Colonic mucosa (tissue), 4 donors: ENCODE measurements at places on chromosomes 16 and 17.

DNA sequence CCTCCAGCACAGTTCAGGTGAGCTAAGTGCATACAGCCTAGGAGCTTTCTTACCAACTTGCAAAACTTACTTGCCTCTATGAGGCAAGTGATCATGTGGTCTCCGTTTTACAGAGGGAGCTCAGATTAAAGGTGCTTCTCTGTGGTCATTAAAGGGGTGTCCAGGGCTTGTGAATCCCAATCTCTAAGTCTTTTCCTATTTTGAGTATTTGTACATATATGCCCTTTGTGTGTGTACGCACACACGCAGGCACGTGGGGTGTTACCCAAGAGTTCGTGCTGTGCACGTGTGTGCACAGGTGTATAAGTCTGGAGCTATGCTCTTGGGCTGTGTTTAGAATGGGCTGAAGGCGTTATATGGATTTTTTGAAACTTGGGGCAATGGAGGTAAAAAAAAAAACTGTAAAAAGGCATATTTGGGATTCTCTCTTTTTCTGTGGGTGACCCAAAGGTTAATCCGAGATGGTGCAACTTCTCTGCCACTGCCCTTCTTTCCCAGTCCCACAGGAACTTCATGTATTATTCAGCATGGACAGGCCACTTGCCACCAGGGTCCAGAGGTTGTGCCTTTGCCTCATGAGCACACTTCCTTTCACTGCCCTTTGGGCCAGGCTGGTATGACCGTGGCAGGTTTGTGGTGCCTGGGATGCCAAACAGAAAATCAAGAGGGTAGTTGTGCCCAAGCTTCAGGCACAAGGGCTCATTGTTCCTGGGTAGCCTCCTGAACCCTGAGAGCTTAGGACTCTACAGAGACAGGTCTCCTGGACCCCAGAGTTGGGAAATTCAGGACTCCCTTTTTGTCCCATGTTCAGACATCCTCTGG lies 1.5 kb downstream of the ABCC3 start:
- H3K4me1 ChIP-seq = peaks cover 34% of the 10 kb centered on the region
- H3K27me3 ChIP-seq = no peaks in the 10 kb centered on the region
- peak overlapping the region; percentile 69 for H3K27ac ChIP-seq
- no peak for DNase-seq
- H3K4me3 ChIP-seq = peak overlapping the region; percentile 68
- no peaks in the 10 kb centered on the region for H3K36me3 ChIP-seq

DNA sequence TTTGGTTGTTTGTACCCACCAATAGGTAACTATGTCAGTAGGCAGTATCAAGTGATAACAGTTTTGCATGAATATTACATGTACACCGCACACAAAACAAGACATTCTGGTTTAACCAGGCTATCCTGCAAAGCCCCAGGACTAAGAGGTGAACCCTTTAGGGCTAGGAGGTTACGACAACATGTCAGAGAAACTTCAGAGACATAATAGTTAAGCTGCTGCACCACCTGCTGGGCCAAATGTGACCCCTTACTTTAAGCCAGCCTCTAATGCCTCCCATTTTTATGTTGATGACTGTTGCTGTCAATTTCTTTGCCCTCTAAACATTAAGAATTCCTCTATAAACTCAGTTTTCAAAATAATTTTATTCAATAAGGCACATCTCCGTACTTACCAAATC lies 15.4 kb downstream of the SRP68 start:
- no peaks in the 10 kb centered on the region for H3K27me3 ChIP-seq
- DNase-seq = no peak
- H3K4me1 ChIP-seq = no peaks in the 10 kb centered on the region
- H3K27ac ChIP-seq = no peak overlapping the region
- H3K4me3 ChIP-seq = no peak overlapping the region

DNA sequence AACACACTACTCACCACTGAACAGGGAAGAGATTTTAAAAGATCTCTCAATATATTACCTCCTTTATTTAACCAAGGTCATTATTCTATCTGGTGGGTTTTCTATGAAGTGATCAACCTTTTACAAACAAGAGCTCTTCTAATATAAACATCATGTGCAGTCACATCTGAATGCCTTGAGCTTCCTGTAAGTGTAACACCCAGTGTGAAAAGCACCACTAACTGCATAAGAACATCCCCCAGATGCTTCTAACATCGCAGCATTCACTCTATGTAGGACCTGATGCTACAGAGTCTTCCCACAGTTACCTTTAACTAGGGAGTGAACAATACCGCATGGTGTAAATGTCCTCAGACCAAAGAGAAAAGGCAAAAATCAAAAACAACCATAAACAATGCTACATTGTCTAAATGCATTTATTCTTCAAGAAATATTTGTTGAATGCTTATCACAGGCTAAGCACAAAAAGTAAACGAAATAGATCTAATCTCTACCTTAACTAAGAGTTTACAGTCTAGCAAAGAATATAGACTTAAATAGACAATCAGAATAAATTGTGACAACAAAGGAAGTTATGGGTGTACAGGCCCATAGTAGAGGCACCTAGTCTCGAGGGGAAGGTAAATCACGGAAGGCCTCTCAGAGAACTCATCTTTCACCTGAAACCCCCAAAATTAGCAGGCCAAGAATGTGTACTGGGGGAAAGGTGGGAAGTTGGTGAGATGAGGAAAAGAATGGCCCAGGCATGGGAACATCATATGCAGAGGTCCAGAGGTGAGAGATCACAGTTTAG lies 16.2 kb downstream of the SKAP1 start:
- no peak overlapping the region for H3K4me3 ChIP-seq
- H3K4me1 ChIP-seq = no peaks in the 10 kb centered on the region
- no peak for DNase-seq
- H3K27ac ChIP-seq = no peak overlapping the region
- no peaks in the 10 kb centered on the region for H3K27me3 ChIP-seq
- H3K36me3 ChIP-seq = no peaks in the 10 kb centered on the region

GRCh38 chr16:86343796-86344585 lies 166.3 kb upstream of the FOXF1 start:
- no peaks in the 10 kb centered on the region for H3K4me1 ChIP-seq
- H3K27ac ChIP-seq = peak overlapping the region; percentile 69
- no peak overlapping the region for H3K4me3 ChIP-seq
- H3K36me3 ChIP-seq = no peaks in the 10 kb centered on the region
- no peak for DNase-seq

DNA sequence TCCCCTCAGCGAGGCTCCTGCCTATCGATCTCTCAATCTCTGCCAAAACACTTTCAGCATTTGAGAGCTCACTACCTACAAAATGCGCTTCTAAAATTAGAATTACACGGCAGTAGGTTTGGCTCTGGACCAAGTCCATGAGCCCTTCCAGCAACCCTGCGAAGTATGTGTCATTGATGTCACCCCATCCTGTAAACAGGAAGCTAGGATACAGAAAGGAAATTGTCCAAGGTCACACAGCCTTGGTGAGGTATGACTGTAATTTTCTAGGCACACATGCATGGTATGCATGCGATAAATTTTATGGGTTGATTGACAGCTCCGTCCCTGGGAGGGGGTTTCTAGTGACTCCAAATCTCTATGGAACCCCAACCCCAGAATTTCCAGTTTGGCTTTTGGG lies 330.3 kb upstream of the CDH5 start:
- no peaks in the 10 kb centered on the region for H3K27me3 ChIP-seq
- no peak for DNase-seq
- no peak overlapping the region for H3K4me3 ChIP-seq
- no peaks in the 10 kb centered on the region for H3K36me3 ChIP-seq
